ENCODE measurements at places on chromosomes 11 and 22. TPM values are rescaled to one million over a fixed set of nuclear protein-coding genes. Genes with fewer than 3 reads are reported as not detected.

Gene TRIM6
- 0.27 TPM for total RNA-seq

DNA sequence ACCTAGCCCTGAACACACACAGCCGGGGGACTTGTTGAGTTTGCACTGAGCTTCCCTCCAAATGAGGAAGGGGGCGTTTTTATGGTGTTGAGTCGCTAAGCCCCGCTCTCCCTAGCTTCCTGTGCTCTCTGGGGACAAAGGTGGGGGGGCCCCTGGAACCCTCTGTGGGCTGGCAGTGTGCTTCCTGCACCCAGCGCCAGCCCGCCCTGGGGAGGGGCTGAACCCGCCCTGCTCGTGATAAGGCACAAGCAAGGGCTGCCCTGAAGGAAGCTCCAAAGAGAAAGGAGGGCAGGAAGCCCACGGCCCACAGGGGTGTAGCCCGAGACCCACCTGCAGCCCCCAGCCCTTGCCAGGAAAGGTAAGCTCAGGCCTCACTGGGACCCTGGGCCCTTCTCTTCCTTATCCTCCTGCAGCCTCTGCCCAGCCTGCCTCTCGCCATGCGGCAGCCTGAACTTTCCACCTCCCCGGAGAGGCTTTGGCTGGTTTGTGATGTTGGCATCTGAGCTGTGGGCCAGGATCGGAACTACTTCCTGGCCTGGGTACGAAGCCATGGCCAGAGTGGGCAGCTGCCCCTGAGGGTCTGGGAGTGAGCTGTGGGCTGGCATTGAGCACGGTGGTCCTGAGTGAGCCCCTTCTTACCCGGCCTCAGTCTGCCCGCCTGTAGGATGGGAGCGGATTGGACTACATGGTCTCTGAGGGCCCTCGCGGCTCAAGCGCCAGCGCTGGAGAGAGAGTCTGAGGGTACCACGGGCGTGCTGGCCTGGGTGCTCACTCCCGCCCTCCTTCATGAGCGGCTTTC lies at the start of gene FERMT3:
Gene FERMT3, plus strand, starts transcription at position 265 of the 799 bp plus-strand sequence. CDS start 644 bp downstream, outside the sequence.
- no peak for DNase-seq

Gene OR6A2
- 3.1 TPM for total RNA-seq

DNA sequence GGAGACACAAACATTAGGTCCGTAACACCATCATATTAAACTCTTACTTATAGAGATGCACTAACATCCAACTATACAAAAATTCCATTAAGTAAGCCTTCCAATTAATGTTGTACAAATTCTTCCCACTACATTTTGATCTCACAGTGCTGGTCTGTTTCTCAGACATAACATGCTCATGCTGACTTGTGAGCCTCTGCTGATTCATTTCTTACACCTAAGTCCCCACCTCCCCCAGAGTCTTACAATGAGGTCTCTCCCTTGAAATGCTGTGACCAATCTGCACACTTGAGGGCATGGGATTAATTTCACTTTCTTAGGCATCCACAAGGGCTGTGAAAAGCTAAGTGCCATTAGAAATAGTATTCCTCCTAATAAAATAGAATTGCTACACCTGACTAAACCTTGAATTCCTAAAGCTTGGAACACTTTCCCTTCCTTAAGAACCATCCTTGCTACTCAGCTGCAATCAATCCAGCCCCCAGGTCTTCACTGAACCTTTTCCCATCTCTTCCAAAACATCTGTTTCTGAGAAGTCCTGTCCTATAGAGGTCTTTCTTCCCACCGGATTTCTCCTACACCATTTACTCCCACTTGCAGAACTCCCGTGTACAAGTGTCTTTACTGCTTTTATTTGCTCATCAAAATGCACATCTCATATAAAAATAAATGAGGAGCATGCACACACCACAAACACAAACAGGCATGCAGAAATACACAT lies 2.0 kb downstream of the HBG1 start:
- DNase-seq = no peak

Gene PNPLA3
- total RNA-seq = 7.7 TPM

- no peak for DNase-seq
These were observed 420.5 kb upstream of the NARS2 start for GRCh38 chr11:78995171-78995570.

- no peak for DNase-seq
These were observed 89.8 kb upstream of the FIBIN start for GRCh38 chr11:26904132-26904531.

Gene MFNG
- 5.4 TPM for total RNA-seq

Gene FUT4
- 5.9 TPM for total RNA-seq

GRCh38 chr11:35647421-35648093 lies 15.0 kb upstream of the TRIM44 start:
- no peak for DNase-seq

Gene CNGA4
- 0.36 TPM for total RNA-seq

GRCh38 chr11:110431051-110431672 lies 1.4 kb downstream of the FDX1 start:
- DNase-seq = no peak

- peak; percentile 47 for DNase-seq
These were observed 2.6 kb downstream of the KLHDC7B start for GRCh38 chr22:50548040-50548920.

Gene BIRC3
- 1.1 TPM for total RNA-seq

Gene RASSF10
- 7.2 TPM for total RNA-seq
